Activated CD4-positive, alpha-beta memory T cell treated with anti-CD3 and anti-CD28 coated beads for 36 hours (primary cell): ENCODE measurements at places on chromosomes 3 and 15.

DNA sequence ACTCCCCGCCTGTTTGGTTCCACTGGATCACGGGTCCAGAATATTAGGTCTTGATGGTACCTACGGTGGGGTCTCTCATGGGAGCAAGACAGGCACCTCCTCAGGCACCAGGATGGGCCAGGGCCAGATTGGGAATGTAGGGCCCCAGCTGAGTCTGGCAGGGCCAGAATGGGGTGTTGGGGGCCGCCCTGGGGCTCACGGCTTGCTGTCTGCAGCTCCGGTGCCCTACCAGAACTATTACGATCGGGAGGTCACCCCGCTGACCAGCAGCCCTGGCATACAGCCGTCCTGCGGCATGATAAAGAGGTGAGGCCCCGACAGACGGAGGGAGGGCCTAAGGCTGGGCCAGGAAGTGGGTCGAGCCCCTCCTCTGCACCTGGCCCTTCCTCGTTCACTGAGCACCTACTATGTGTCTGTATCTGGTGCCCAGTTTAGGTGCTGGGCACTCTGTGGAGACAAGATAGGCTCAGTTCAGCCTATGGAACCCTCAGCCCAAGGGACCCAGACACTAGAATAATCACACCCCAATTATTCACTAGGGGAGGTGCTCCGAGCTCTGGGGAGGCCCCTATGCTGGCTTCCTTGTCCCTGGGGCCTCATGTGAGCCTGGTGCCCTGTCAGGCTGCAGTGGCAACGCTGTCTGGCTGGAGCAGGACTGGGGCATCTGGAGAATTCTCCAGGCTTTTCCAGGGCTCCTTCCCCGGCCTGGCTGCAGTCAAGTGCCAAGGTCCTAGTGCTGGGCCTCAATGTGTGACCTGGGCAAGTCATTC, 37.9 kb downstream of the PSTPIP1 start:
- peak; percentile 8 for DNase-seq

GRCh38 chr3:15055019-15055557, 10.0 kb downstream of the MRPS25 start:
- peak; percentile 79 for DNase-seq

DNA sequence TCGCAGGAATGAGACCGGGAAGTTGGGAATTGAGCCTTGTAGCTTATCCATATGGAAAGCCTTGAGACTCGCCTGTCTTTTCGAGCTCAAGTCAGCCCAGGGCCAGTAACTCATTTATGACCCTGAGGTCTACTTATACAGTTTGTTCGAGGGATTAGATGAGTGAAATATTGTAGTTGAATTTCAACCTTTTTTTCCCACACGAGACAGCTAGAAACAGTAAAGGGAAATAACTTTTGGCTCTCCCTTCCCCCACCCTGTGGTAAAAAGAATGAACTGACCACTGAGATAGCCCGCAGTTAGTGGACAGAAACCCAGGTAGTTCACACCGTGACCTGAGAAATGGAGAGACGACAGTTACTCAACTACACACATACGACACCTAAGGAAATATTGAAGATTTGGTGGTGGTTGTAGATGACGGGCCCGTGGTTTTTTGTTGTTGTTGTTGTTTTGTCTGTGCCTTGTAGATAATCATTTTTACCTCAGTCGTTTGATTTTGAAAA, 841 bp downstream of the EIF3J start:
- peak; percentile 21 for DNase-seq

GRCh38 chr3:100335434-100335833, 877 bp downstream of the NIT2 start:
- DNase-seq: peak; percentile 44

DNA sequence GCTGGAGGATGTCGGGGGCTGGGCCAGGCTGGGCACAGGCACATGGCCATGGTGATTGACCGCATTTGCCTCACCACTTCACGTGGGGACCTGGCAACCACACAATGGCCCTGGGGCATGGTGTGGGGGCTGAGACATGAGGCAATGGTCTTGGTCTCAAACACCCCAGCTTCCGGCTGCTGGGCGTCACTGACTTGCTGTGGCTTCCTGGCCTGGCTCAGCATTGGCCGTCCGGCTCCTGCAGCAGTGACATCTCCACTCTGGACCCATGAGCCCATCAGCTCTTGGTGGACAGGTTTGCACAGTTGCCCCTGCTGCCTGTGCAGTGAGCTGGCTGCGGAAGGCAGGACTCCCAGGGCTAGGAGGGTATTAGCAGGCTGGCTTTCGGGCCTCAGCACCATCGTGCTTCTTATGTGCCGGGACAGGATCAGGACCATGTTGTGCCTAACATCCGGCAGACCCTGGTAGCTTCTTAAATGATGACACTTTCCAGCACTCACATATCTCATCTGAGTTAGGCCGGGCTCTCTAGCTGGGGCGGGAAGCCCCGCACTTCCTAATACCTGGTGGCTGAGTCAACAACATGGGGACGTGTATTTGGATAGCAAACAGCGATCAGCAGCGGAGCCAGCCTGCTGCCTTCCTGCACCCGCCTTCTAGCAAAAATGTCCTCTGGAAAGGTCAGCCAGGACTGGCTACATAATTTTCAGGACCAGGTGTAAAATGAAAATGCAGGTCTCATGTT, 34.1 kb downstream of the ZNF710 start:
- DNase-seq: peak; percentile 66

DNA sequence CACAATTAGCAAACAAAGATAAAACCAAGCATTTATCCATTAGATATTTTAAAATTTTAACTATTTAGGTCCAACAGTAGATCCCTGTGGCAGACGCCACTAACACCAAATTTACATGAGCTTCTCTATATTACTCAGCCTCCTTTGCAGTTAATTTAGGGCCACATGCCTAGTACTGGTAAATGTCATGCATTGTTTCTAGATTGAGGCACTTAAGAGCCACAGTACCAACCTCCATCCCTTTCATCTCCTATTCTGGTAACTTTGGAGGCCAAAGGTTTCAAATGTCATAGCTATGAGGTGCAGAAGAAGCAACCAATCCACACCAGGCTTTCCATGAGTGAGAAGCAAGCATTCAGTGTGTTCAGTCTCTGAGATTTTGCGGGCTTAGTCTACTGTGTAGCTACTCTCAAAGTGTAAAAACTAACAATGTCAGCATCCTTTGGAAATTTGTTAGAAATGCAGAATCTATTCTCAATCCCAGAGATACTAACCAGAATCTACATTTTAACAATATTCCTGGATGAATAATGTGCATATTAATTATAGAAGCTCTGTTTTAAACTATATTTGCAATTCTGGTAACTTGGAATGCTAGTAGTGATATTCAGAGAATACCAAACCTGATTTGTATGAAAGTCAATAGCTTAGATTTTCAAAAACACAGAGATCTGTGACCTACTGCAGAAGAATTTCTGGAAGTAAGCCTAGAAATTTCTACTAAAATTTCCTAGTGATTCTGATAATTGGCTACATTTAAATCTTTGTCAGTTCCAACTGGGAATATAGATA, 206.3 kb upstream of the CD96 start:
- no peak for DNase-seq

DNA sequence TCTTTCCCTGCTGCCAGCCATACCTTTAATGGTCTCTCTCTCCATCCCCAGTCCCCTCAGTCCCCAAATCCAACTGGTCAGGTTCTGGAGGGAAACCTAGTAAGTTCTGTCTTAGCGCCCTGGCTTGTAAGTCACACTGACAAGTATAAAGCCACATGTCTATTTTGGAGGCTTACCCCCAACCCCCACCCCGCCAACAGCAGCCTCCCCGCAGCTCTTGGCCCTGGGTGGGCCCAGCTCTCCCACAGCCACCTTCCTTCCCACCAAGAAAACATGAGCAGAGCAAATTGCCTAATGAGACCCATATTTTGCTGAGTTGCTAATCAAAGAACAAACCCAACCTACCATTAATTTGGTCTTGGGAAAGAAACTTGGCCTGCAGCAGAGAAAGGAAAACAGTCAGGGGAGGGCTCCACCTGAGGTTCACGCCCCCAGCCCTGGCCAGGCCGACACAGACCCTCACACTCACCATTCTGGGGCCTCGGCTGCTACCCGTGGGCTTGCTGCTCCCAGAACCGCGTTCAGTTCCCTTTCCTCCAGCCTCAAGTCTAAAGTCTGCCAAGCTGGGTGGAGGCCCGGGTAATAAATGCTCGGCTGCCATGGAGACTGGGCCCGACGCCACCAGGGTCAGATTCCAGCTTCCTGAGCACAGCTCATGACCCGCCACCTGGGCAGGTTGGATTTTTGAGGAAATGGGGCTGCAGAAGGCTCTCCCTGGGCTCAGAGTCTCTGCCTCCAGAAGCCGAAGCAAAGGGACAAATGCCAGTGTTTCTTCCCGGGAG, at the start of gene CALML4:
TSS of gene CALML4 (minus strand) at position 557 of the 782 bp plus-strand sequence. CDS start at position 472, 85 bp downstream.
- DNase-seq: no peak

- no peak for DNase-seq
These were observed 18.0 kb upstream of the IQCF1 start for GRCh38 chr3:51921081-51921578.

DNA sequence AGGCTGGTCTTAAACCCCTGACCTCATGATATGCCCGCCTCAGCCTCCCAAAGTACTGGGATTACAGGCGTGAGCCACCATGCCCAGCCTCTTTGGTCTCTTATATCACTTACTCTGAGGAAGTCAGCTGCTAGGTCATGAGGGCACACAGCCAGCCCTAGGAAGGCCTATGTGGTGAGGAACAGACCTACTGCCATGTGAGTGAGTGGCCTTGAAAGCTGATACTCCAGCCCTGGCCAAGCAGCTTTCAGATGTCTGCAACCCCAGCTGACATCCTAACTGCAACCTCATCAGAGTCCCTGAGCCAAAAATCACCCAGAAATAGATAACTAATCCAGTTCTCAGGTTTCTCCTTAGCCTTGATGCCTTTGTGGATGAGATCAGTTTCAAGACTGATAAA, 224.3 kb downstream of the EDEM1 start:
- DNase-seq: no peak

DNA sequence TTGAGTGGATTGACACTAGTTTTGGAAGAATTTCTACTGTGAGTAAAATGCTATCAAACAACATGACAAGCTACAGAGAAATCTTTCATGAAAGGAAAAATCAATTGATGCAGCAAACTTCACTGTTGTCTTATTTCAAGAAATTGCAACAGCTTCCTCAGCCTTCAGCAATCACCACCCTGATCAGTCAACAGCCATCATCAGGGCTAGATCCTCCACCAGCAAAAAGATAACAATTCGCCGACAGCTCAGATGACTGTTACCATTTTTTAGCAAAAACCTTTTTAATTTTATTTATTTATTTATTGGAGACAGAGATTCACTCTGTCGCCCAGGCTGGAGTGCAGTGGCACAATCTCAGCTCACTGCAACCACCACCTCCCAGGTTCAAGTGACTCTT, 44.0 kb downstream of the MLH1 start:
- DNase-seq: no peak

DNA sequence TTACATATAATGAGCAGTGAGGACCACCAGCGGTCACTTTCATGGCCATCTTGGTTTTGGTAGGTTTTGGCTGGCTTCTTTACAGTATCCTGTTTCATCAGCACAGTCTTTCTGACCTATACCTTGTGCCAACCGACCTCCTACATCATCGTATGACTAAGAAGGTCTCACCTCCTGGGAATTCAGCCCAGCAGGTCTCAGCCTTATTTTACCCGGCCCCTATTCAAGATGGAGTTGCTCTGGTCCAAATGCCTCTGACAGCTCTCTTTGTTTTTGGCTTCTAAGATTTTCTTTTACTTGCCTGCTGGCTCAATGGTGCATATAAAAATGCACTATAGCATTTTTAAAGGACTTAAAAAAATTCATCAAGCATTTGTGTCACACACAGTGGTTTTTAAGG, 3.2 kb upstream of the MME start:
- no peak for DNase-seq

GRCh38 chr15:60124460-60125070, 120.5 kb downstream of the FOXB1 start:
- DNase-seq: no peak

DNA sequence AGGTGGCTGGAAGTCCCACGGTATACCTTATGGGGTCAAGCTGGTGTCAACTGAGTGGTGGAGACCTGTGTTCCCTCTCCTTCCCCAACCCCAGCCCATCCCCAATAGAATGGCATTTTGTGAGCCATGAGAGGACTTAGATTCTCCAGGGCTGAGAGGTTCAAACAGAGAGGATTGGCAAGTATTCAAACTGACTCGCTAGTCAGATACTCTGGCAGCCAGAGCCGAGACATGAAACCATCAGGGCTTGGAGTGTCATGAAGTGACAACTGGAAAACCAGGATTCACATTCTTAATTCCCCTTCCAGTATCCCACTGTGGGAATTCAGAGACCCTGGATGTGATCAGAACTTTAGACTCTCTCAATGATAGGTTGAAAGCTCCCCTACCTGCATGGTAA, 159.4 kb upstream of the SNTN start:
- DNase-seq: no peak

DNA sequence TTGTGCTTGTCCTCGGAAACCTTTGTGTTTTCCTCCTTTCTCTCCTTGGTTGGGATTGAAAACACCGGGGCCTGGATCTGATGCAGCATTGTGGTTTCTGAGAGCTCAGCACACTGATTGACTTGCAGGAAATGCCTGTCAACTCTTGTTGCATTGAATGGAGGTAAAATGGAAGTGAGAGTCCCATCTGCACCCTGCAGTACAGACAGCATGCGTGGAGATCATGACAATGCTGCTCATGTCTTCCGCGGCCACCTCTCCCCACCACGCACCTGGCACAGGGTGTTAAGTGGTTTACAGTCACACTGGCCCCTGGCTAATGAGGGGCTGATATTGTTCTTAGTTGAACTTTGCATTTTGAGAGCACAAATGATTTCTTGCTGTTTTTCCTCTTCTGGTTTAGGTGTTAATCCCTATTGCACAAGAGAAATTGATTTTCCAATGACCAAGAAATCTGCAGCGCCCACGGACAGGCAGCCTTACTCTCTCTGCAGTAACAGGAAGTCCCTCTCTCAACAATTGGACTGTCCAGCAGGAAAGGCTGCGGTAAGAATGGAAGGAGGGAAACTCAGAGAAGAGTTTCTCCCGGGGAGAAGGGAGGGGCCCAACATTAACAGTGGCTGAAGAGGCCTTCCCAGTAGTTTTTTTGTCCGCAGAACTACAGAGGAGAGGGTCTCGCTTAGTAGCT, 58.5 kb downstream of the STARD5 start:
- no peak for DNase-seq

DNA sequence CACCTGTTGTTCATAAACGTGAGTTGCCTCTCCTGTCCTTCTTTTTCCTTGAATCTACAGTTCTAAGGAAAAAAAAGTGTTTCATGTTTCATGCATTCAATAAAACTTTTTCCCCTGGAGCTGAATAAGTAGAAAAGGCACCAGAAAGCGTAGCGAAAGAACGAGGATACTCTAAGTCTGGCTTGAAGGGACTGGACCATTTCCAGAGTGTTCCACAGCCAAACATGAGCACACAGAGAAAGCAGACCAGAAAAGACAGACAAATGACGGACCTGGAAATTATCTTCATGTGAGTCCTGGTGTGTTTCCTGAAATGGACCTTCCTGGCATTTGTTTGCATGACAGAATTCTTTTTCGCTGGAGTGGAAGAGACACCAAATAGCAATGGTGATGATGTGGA, 204.7 kb downstream of the SV2B start:
- no peak for DNase-seq
